ENCODE measurements at places on chromosomes 7 and 10.

- no peak for DNase-seq
Measured at GRCh38 chr7:20560325-20561180, 54.9 kb upstream of the ABCB5 start.

DNA sequence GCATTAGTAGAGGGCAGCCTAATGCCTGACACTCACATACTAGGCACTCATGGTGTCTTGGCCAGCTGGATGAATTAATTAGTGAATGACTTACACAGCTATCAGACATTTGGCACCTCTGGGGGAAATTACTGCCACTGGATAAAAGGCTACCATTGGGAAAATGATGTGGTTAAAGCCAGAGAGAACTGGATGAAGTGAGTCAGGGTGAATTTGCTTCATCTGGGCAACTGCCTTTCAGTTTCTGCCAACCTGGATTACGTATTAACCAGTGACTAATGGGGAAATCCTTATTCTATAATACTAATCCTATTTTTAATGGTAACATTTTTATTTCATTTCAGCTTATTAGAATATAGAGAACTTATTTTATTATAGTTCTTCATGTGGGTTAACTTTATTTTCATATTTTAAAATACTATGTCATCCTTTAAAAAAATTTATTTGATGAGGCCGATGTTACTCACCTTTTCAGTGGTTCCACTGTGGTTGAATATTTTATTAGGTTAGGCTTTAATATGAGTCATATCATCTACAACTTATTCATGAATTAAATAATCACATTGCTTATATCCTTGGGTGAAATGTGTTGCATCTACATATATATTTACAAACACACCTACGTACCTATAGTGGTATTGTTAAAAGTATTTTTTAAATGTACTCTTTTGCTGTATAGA is 85.6 kb upstream of the CAPZA2 start:
- DNase-seq, result peak; percentile 84

DNA sequence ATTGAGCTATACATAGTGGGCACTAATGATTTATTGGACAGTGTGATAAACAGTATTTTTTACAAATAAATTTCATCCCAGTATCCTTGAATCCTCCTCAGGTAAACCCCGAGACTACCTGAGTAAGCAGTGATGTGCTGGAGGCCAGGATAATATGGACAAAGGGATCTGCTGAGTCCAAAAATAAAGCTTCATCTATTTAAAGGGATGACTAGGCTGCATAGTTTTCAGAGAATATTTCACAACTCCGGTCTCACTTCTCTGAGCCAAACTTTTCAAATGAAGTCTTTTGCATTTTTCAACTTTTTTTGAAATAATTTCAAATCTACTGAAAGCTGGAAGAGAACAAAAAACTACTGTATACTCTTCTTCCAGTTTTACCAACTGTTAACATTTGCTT is 2.5 kb downstream of the ACTR3B start:
- peak; percentile 41 for DNase-seq

GRCh38 chr10:43982250-43982649 is 333.6 kb upstream of the ZNF32 start:
- no peak for DNase-seq

DNA sequence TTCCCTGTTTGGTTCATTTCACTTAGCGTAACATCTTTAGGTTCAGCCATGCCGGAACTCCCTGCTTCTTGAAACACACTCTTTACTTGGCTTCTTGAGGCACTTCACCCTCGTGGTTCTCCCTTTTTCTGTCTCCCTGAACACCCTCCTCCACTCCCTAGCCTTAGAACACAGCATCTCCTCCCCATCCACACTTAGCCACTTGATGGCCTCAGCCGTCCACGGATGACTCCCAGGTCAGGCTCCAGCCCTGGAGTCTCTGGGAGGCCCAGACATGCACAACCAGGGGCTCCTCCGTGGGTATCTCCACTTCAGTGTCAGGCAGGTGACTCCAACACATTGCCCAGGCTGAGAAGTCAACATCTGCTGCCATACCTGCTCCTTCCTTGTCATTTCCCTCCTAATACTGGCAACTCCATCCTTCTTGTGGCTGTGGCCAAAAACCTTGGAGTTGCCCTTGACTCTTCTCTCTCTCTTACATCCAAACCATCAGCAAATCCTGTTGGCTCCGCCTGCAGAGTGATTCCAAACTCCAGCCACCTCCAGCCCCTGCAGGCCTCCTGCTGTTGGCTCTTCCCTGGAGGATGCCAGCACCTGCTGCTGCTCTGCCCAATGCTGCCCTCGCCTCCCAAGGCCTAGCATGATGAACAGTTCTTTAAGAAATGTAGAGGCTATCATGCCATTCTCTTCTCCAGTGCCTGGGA is 8.4 kb upstream of the INMT start:
- DNase-seq, result no peak

DNA sequence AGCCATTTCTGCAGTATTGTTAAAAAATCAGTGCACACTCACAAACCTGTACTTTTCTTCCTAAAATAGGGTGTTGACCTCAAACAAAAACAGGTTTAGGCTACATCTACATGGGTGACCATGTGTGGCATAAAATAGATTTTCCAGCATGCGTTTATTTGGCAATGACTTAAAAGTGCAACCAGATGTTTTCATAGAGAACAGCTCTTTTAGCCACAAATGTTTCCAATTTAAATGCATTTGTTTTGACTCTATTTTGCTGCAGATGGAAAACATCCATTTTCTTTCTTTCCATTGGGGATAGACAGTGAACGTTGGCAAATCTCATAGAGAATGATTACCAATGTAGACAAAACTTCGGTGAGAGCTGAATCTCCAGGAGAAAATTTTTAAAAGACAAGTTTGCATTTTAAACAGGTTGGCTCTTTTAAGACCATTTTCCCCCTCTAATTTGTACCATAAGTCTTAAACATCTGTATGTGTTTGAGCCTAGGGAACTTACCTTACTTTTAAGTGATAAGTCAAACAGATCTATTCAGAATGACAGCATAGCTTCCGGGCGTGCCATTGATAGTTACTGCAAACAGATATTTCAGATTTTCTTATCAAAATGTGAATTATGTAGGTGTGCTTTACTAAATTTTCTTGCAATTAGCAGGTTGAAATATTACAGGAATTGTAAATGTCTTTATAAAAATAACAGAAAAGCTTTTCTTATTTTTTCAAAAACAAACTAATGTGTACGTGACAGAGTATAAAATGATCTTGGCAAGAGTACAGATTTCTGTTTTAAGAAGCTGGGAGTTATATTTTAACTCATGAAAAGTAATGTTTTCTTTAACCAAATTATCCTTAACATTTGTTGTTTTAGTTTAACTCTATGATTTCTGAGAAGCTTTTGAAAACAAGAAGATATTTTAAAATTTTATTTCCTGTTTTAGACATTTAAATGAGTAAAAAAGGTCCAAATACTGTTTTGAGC is 144.9 kb downstream of the HGF start:
- DNase-seq, result peak; percentile 63

- DNase-seq, result peak; percentile 17
Measured at GRCh38 chr7:48171202-48171601, at the start of gene ABCA13. Gene ABCA13, plus strand, starts transcription at chr7:48171458. Its CDS starts 26 bp downstream, at chr7:48171484.

- no peak for DNase-seq
Measured at GRCh38 chr7:125382401-125382800, 452.8 kb upstream of the POT1 start.

- peak; percentile 86 for DNase-seq
Measured at GRCh38 chr10:89427629-89428028, 13.3 kb downstream of the IFIT5 start.

DNA sequence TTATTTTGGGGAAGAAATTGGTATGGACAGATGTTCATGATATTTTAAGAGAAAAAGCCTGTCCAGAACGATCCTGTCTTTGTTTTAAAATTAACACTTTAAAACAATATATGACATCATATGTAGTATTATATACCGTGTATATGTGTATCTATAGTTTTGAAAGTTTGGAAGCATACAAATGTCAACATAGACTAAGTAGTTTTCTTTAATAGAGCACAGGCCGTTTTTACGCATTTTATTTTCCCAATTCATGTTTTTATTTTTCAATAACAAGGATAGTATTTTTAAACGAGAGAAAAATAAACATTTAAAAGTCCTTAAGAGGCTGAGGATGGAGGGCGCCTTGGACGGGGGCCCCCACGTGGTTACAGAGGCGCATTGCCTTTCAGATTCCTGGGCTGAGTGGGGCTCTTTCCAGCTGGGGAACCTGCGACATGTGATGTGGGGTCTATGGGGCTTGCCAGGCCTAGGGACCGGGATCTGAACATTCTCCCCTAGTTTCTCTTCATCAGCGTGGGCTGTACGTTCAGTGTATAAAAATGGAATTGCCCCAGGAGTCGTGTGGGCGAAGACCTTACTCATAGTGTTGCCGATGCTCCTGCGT is 127.8 kb upstream of the ZNF746 start:
- DNase-seq, result peak; percentile 61

DNA sequence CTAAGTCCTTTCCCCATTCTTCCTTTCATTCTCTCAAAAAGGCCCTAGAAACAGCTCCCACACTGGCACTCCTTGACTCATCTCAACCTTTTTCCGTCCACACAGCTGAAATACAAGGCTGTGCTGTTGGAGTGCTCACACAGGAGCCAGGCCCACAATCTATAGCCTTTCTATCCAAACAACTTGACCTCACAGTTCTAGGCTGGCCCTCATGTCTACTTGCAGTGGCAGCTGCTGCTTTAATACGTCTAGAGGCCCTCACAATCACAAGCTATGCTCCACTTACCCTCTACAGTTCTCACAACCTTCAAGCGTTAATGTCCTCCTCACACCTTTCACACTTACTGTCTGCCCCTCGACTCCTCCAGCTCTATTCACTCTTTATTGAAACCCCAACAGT is 12.0 kb upstream of the LRRC61 start:
- no peak for DNase-seq

GRCh38 chr10:43204042-43204942 is 62.6 kb downstream of the RASGEF1A start:
- no peak for DNase-seq

DNA sequence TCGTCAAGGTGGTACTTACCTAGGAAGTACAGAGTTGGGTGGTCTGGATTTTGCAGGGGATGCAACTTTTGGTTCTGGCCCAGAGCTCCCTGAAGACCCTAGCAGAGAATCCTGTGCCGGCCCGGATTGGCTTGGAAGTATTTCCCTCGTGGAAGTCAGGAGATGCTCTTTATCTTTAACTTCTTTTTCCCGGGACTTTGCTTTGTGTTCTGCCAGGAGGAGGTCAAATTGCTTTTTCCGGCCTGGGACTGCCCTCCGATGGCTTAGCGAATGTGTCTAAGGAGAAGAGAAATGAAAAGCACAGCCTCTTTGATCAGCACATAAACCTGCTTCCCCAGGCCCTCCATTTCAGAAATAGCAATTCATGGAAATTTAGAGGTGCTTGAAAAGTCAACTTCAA is 57.0 kb upstream of the EFCAB10 start:
- no peak for DNase-seq

DNA sequence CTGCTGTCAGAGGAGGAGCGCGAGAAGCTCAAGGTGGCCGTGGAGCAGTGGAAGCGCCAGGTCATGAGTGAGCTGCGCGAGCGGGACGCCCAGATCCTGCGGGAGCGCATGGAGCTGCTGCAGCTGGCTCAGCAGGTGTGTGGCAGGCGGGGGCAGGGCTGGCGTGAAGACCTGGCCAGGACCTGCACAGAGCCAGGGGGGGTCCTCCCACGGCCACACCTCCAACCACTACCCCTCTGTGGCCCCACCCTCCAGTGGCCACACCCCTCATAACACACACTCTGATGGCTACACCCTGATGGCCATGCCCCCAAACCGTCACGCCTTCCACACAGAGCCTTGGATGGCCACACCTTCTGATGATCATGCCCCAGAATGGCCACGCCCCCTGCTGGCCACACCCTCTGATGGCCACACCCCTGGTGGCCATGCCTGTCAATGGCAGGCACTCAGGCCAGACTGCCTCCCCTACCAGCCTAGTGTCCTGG is 23.4 kb upstream of the DPYSL4 start:
- no peak for DNase-seq

- peak; percentile 93 for DNase-seq
Measured at GRCh38 chr7:2104107-2104710, 128.5 kb downstream of the MAD1L1 start.

GRCh38 chr10:111556666-111557065 is 479.8 kb downstream of the ADRA2A start:
- no peak for DNase-seq

GRCh38 chr10:130396044-130396443 is 259.9 kb downstream of the GLRX3 start:
- DNase-seq, result no peak

DNA sequence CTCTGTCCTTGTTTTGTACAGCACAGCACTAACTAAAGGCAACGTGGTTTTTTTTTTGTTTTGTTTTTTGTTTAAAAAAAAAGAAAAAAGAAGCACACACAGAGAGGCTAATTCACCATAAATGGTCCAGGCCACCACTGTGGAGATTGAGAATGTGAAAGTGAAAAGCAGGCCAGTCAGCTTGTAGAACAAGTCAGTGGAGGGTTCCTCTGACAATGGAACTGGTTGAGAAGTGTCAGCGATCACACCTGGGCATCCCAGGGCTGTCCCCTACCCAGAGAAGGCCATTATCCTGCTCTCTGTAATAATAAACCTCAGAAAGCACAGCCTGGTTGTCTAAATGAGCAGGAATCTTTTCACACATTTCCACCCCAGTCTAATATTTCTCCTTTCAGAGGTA is 119.6 kb upstream of the ZNF438 start:
- DNase-seq, result no peak

DNA sequence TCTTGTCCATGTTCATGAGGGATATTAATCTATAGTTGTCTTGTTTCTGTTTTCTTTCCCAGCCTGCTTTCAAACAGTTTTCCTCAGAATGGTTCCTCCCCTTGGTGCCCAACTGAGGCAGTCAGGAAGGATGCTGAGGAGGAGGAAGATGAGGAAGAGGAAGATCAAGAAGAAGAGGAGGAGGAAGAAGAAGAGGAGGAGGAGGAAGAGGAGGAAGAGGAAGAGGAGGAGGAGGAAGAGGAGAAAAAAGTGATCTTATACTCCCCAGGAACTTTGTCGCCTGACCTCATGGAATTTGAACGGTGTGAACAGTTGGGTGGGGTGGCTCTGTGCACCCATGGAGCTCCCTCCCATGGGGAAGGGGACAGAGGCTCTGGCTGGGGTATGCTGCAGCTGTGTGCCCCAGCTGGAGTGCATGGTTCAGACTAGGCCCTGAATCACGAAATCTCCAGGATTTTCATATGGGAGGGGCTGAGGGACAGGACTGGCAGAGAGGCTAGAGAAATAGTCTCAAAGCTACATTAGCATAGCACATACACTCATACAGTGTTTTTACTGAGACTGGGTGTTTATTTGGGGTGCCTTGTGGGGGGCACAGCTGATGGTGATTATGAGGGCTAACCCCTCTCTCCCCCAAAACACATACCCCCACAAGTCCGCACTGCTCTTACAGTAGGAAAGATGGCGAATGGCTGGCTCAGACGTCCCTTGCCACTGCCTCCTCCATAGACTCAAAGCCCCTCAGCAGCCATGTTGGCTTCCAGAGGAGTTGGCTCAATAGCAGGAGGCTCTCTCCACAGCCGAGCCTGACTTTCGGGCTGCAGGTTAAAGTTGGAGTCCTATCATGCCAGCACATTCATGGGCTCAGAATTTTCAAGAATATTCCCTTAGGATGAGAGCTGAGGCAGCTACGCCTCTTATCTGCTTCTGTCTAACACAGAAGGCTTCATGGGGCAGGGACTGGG is 11.9 kb downstream of the STRA8 start:
- no peak for DNase-seq

GRCh38 chr7:75638594-75639070 is 100.1 kb downstream of the HIP1 start:
- DNase-seq, result peak; percentile 37
